ENCODE measurements at places on chromosomes 2 and 18. TPM values are rescaled to one million over a fixed set of nuclear protein-coding genes. Genes with fewer than 3 reads are reported as not detected.

The ITGB6 gene
- total RNA-seq, result not detected

The CMPK2 gene
- 0.26 TPM for total RNA-seq

The CD8B2 gene
- total RNA-seq, result not detected

The CFAP53 gene
- 0.99 TPM for total RNA-seq

The GULP1 gene
- 71.7 TPM for total RNA-seq

The TMEM169 gene
- total RNA-seq, result 0.26 TPM

The C2orf78 gene
- not detected for total RNA-seq

The CTLA4 gene
- not detected for total RNA-seq

The MYOM1 gene
- 0.26 TPM for total RNA-seq

Measured in fibroblast of lung (primary cell).